ENCODE measurements at places on chromosomes 13 and 19. TPM values are rescaled to one million over a fixed set of nuclear protein-coding genes. Genes with fewer than 3 reads are reported as not detected.

Gene ZNF738
- 9.8 TPM for total RNA-seq

Gene PRR12
- 65.1 TPM for total RNA-seq

Gene CYP2A7
- not detected for total RNA-seq

Gene SHANK1
- not detected for total RNA-seq

Gene BLVRB
- 12.3 TPM for total RNA-seq

Gene PGLYRP1
- total RNA-seq: not detected

Gene SIGLEC11
- total RNA-seq: not detected

Gene PNMA8C
- not detected for total RNA-seq

Gene KRTDAP
- total RNA-seq: not detected

Gene ZNF573
- 31.1 TPM for total RNA-seq

Gene ZNF571
- 14.2 TPM for total RNA-seq

Gene CLEC4M
- not detected for total RNA-seq

Gene SAMD4B
- 79.6 TPM for total RNA-seq

Gene LACC1
- total RNA-seq: 5.0 TPM

Gene ZNF700
- total RNA-seq: 25.6 TPM

Gene CCNA1
- not detected for total RNA-seq

Gene DDX49
- 40.9 TPM for total RNA-seq

Gene BTBD2
- total RNA-seq: 59.4 TPM

Gene PEAK3
- total RNA-seq: 0.11 TPM

Gene IGFL4
- not detected for total RNA-seq

Gene ZSCAN1
- not detected for total RNA-seq

Gene DAZAP1
- 152 TPM for total RNA-seq

Gene MCEMP1
- total RNA-seq: not detected

Gene GADD45GIP1
- total RNA-seq: 14.7 TPM

Gene NOVA2
- total RNA-seq: not detected

Gene CRLF1
- not detected for total RNA-seq

Gene NXNL1
- not detected for total RNA-seq
